ENCODE measurements at places on chromosomes 7 and 10.

- DNase-seq: no peak
Measured at GRCh38 chr7:38310591-38311101, 37.2 kb upstream of the TARP start.

- DNase-seq: no peak
Measured at GRCh38 chr7:42479816-42480633, 243.0 kb upstream of the GLI3 start.

DNA sequence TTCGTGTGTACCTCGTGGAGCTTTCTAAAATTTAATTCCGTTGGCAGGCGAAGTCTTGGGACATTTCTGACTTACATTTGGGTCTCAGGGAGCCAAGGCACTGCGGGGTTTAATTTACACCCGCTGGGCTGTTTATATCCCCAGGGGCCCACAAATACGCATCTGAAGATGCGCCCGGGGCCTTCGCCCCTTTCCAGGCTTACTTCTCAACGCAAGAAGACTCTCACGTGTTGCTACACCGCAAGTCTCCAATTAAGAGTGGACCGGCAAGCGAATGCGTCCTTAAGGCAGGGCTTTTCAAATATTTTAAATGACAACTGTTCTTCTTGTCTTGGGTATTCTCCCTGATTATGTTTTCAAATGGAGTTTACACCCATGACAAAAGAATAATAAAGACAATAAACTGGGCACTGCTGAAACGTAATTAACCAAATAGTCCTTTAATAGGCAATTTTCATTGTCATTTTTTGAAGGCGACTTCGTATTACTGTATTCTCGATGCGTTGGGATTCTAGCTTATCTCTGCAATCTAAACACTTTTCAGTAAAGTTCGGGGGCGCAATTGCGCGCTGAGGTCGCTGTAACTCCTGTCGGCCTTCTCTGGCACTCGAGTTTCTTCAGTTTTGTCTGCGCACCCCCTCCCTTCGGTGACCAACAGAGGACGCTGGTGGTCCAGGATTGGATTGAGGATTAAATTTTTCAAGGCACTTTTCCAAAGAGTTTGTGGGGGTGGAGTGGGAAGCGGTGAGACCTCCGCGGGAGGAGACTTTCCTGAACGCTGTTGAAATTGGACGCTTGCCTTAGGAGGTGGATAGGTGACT, 837 bp upstream of the IGFBP3 start:
- no peak for DNase-seq

DNA sequence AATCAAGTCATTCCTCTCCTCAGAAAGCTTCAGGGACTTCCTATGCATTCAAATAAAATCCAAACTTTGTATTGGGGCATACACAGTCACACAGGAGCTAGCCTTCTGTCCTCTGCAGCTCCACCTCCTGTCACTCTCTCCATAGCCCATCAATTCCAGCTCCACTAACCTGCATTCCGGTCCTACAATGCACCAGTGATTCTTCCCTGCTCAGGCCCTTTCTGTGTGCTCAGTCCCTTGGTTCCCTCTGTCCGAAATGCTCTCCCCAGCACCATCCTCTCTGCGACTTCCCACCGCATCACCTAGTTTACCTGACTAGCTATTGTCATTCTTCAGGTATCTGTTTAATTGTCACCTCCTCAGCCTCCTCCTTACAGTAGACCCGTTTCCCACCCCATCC, 26.4 kb upstream of the YAE1 start:
- no peak for DNase-seq

DNA sequence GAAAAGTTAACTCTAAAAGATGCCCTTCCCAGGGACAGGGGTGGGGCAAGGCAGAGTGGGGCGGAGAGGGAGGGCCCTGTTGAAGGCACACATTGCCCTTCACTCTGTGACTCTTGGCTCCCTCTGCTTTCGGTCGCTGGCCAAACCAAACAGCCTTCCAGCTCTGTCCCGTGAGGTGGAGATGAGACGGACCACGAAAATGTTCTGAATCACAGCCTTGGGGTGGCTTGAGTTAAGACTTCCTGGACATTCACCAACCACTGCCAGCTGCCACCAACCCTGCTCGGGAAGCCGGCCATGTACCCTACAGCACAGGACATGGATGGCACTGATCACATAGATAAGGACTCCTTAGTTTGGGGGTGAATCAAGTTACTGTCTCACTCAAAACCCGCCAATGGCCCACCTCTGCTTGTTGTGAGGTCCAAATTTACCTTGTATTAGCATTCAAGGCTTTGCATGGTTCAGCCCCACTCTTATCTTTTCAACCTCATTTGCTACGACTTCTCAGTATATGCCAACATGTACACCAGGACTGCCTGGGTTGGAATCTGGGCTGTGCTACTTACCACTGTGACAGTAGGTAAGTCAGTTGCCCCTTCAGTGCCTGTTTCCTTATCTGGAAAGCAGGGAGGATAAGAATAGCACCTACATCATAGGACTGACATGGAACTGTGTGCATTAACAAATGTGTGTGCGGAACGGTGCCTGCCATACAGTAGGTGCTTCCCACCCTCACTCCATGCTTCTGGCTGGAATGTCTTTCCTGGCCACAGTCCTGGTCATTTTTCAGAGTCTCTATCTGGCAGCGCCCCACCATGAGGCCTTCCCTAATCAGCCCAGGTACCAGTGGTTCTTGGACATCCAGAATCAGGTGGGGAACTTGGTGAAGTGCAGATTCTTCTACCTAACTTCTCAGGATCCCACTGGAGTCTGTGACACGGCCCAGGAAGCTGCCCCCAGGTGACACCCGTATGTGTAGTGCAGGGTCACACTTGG, 28.0 kb downstream of the ITPRIP start:
- DNase-seq: no peak

DNA sequence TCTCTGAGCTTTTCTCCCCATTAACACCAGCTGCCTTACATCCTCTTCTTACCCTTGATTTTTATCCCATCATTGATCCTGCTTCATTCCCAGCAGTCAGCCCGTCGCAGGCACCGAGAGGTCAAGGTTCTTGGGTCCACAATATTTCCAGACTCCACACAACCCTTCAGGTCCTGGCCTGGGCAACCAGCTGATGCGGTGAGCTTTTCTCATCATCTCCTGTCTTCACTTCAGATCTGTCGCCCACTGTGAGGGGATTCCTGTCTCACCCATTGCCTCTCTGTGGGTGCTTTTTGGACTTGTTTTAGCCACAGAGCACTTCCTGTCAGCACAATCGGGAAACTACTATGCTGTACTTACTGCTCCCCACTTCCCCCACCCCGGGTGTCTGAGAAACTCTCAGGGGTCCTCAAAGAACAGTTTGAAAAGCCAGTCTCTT, 8.4 kb upstream of the PVRIG start:
- DNase-seq: no peak
